Neuronal stem cell (in vitro differentiated cells): ENCODE measurements at places on chromosomes 7 and 10.

DNA sequence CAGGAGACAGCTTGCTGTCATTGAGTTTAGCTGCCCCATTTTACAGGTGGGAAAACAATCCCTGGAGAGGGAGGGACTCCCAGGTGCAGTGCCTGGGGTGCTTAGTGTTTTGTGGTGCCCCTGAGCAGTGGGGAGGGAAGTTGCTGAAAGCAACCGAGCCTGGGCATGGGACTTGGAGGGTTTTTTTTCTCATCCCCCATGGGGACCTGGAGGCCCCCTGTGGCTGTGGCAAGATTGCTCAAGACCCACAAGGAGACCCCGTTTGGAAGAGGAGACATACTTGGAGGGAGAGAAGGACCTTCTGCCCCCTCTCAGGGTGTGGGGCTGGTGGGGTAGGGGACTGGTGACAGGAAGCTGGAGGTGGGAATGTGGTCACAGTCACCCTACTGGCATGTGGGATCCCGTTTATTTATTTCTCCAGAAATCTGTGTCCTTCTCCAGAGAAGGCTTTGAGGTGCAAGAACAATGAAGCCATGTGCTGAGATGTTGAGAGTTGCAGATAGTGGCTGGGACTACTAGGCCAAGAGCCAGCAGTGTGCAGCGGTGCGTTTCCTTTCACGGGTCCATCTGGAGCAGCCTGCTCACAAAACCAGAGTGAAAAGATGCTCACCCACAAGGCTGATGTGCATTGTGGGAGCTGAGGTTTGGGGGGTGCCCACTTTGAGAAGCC is 21.5 kb downstream of the ZMIZ1 start:
- DNase-seq, result no peak

DNA sequence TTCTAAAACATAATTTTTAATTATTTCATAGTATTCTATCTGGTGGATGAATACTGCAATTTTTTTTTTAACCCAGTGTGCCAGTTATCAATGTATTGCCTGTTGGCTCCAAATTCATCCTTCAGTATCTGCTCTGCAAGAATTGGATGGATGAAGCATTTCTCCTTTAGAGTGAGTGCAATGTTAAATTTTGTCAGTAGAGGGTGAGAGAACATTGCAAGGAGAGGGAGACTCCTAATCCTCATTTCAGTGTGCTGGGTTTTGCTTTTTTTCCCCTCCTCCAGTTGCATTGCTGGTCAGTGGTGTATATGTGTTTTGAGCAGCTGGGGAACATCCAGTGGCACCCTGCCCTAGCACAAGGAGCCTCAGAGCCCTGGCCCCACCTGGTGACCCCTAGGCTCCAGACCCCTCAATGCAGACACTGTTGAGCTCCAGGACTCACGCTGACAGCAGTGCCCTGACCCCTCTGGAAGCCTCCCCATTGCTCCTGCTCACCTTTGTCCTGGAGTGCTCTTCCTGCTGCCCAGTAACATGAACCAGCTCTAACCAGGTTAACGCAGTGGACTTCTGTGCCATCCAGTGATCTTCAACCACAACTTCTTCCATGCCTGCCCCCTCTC is 199.4 kb downstream of the USP6NL start:
- no peak for DNase-seq

DNA sequence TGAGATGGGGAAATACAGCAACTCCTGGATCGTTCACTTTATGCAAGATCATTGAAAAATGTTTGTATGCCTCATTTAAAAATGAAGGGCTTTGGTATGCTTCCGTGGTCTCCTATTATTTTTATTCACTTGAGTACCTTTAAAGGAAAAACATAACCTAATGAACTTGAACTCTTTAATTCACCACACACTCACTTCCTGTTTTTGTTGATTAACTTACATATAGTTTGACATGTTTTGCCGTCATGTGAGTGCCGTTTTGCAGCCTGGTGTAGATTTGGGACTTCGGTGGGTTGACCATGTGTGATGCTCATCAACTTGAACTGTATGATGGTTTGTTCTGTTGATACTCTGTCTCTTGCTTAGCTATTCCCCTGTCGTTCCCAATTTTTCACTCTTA is 28.9 kb downstream of the CASP7 start:
- DNase-seq, result no peak

- DNase-seq, result no peak
Measured at GRCh38 chr7:135193615-135194081, 17.7 kb downstream of the WDR91 start.

DNA sequence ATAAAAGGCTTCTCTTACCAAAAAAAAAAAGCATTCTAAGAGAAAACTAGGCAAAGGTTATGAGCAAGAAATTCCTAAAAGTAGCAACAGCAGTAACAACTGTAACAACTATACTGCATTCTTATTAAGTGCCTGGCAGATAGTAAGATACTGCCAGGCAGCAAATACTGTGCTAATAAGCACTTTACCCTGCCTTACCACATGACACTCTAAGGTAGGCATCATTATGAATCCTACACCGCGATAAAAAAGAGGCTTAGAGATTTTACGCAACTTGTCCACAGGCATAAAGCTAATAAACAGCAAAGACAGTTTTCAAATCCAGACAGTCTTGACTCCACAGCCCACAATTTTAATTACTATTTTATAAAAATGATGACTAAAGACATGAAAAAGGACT is 83.2 kb downstream of the USP6NL start:
- DNase-seq, result no peak

DNA sequence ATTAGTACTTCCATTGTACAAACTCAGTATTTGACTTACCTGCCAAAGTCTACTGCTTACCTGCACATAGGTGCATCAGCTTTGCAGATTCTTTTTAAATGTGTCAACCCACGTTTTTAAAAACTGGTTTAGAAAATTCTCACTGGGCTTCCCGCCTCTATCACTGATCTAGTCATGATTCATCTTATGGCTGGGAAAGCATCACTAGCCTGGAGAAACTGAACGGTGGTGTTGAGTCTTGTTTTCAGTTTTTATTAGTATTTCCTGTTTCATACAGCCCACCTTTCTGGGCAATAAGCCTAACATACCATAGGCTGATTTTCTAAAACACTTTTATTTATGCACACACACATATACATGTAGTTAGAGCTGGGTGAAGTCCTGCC is 19.7 kb downstream of the DOCK1 start:
- no peak for DNase-seq

DNA sequence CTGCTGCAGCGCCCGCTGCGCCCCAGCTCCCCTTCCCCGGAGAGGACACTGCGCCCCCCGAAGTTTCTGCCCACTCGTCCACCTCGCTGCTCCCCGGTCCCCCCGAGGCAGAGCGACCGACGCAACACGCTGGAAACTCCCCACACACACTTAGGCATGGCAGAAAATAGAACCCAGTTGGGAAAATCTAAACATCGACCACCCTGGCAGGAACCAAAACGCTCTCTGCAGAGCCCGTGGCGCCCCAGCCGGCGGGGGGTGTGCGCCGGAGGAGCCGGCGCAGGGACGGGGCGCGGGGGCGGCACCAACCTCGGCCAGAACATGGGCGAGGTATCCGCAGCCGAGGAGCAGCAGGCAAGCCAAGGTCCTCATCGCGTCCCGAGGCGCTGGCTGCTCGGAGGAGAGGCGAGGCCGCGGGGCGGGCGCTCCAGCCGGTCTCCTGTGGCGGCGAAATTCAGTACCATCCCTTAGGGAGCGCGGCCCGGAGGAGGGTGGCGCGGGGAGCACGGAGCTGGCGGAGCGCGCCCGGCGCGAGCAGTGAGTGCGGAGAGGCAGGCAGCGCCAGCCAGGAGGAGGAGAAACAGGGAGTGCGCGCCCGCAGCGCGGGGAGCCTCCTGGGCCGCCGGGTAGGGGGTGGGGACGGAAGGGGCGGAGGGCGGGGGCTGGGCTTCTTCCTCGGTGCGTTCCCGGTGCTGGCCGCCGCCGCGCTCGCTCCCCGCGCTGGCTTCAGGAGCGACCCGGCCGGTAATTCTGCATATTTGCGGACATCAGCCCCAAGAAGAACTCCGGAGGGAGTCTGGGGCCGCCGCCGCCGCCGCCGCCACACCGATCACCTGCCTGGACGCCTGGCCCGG is 789 bp downstream of the PDGFA start:
- no peak for DNase-seq

DNA sequence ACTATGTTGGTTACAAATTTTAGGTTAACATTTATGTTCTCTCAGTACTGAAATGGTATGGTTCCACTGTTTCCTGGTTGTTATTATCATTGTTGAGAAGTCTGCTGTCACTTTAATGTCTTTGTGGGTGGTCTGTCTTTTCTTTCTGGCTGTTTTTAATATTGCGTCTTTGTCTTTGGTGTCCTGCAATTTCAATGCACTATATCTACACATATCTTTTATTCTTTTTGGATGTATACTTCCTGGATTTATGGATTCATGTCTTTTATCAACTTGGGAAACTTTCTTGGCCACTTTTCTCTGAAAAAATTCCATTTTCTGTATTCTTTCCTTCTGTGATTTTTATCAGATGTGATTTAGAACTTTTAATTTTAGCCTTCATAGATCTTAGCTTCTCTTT is 250.2 kb downstream of the BUB3 start:
- DNase-seq, result no peak

DNA sequence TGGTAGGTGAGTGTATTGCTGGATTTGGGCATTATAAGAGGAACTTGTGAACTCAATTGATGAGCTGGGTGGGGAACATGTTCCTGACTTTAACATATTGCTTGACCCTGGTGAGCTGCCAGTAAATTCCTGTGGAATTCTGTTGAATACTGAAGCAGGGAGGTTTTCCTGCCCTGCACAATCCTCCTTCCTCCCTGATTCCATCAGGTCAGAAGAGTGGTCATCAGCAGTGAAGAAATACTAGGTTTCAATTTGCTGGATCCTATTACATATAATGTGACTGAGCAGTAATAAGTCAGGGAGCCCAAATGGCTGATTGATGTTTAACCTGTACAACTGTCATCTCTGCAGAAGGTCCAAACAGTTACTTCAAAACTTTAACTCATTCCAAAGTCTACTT is 581.2 kb downstream of the SUGCT start:
- no peak for DNase-seq

DNA sequence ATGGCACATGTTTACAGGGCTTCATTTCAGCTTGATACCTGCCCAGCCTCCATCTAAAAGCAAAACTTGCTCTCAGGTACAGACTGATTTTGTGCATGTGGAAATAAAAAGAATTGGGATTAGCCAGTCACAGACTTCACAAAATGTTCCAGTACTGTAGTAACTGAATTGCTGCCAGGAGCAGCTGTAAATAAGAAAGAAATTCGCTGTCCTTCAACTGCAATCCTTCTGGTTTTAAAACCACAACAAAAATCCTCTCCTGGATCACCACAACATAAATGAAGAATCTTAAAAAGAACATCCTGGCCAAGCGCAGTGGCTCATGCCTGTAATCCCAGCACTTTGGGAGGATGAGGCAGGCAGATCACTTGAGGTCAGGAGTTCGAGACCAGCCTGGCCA is 3.9 kb upstream of the MIOS start:
- no peak for DNase-seq

GRCh38 chr10:23391821-23392220 is 47.1 kb upstream of the OTUD1 start:
- DNase-seq, result no peak
